ENCODE measurements at places on chromosomes 16 and 17.
A peak's percentile ranks its signal among the peaks of the same experiment; 100 is the strongest.

DNA sequence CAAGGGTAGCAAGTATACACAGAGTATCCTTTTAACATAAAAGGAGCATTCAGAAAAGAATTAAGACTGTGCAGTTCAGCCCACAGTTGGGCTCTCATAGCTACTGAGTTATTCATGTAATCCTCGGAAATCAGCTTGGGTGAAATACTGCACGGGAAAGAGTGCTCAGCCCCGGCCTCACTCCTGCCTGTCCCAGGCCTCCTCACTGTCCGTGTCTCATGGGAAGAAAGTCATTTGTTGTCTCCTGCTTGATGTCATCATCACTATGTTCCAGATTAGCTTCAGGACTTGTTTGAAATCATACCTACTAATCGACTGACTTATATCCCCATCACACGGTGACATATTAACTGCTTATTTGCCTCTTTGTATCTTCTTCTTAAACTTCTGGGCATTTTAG is 223.3 kb upstream of the CHMP6 start:
- DNase-seq, result no peak

- no peak for DNase-seq
These were observed 11.3 kb upstream of the CHST6 start for GRCh38 chr16:75506574-75506973.

DNA sequence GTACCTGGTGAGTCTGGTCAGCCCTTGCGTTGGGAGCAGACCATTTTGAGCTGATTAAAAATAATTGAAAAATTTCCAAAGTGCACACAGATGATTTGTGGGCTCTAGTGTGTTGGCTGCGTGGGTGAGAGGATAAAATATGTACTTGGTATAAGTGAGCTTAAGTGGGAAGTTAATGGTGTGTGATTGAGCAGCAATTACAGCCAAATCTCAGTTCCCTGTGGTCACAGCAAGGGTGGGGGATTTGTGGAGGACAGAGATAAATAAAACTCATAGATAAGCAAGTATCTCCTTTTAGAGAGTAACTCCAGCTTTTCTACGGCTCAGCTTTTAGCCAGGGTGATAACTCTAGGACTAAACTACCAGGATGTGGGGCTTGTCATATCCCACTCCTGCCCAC is 390.4 kb downstream of the UTP18 start:
- DNase-seq, result no peak

GRCh38 chr16:17307504-17307903 is 163.3 kb downstream of the XYLT1 start:
- no peak for DNase-seq

DNA sequence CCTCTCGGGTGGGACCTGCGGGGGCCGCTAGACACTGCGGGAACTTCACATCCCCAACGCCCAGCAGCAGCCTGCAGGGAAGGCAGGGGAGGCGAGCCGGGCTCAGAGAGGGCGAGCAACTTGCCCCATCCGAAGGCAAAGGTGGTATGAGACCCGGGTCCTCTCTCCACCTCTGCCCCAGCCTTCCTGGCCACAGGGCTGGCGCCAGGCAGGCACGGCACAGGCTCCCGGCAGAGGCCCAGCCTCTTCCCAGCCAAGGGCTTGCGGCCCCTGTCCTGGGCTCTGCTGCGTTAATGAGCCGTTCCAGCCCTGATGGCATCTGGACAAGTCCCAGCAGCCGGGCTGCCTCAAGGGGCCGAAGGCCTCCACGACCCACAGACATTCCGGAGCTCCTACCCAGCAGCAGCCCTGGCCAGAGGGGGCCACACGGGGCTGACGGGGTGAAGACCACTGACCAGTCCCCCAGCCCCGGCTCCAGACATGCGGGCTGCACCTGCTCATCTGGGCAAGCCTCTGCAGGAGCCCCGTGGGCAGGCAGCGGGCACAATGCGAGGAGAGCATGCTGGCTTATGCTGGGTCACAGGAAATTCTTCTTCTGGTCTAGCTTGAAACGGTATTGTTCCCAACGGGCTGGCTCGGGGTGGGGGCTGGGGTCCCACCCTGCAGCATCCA is 1.2 kb upstream of the HS3ST6 start:
- no peak for DNase-seq

GRCh38 chr17:76079535-76079955 is 563 bp downstream of the ZACN start:
- DNase-seq, result no peak

DNA sequence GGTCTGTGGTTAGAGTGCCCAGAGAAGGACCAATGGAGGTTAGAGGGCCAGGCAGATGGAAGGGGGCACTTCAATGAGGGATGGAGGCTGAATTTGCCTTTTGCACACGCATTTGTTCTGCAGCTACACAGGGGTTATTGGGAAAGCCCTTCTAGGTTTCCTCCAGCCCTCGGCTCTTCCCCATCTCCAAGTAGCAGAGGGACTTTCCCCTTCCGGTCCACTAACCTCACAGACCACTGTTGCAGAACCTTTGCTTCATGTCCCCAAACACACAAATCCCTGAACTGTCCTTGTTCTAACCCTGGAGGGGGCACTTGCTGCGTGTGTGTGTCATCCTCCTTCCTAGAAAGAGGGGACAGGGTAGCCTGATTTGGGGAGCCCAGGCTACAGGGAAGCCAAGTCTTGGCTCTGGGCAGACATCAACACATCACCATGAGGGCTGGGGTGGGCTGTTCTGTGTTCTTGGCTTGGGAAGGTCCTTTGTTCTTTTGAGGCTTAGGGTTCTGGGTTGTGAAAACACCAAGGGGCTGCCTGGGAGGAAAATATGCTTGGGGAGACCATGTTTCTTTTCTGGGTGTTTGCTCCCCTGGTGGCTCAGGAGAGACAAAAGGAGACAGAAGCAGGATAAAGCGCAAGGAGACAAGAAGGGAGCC is 7.3 kb upstream of the NR1D1 start:
- no peak for DNase-seq

DNA sequence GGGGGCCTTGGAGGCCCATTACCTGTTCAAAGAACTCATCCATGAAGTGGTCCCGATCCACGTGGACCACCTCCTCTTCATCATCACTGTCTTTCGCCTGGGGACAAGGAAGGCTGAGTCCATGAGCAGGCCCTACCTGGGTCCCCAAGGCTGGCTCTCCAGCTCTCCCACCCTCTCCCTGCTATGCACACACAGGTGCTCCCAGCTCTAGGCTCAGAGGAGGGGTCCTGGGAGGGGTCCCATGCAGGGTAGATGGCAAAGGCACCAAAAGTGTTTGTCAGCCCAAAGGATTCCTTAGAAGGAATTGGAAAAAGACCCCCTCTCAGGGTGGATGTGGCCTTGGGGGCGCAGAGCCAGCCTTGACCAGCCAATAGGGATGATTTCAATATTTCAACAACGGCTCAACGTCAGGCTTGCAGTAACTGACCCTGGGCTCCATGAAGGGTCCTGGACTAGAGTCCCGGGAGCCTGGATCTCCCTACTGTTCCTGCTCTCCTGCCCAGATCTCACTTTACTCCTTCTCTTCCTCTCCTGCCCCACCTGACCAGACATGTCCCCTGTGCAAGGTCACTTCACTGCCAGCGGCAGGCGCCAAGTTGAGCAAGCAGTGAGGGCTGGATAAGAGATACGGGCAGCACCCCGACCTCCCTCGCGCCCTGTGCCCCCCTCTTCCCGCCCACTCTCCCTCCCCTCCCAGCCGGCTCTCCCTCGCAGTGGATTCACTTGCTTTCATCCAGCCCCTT is 8.8 kb downstream of the STX1B start:
- DNase-seq, result no peak

- DNase-seq, result no peak
These were observed 2.9 kb upstream of the SRCIN1 start for GRCh38 chr17:38608648-38609047.

GRCh38 chr17:57366558-57367351 is 110.4 kb downstream of the MSI2 start:
- DNase-seq, result no peak

GRCh38 chr17:68801335-68802247 is 153.6 kb downstream of the ABCA8 start:
- no peak for DNase-seq

DNA sequence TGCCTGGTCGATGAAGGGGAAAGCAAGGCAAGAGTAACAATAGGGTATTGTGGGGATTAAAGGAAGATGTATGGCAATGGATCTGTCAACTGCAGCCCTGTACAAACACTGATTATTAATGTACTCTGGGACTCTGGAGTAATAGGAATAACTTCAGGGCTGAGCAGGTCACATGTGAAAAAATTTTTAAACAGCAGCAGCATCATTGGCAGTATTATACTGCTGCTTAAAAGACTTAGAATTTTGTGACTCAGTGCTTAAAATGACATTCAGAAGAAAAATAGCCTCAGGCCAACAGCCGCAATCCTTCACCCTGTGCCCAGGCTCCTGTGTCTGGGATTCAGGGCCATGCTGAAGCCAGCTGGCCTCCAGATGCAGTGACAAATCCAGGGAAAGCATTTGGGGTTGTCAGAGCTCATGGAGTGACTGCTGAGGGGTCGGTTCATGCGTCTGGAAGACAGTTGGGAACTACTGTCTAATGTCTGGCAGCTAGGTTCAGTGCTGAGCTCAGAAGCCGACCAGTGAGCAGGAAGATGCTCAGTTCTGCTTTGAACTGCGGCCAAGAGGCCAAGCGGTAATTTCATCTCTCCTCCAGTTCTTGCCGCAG is 22.2 kb downstream of the TEX2 start:
- no peak for DNase-seq

DNA sequence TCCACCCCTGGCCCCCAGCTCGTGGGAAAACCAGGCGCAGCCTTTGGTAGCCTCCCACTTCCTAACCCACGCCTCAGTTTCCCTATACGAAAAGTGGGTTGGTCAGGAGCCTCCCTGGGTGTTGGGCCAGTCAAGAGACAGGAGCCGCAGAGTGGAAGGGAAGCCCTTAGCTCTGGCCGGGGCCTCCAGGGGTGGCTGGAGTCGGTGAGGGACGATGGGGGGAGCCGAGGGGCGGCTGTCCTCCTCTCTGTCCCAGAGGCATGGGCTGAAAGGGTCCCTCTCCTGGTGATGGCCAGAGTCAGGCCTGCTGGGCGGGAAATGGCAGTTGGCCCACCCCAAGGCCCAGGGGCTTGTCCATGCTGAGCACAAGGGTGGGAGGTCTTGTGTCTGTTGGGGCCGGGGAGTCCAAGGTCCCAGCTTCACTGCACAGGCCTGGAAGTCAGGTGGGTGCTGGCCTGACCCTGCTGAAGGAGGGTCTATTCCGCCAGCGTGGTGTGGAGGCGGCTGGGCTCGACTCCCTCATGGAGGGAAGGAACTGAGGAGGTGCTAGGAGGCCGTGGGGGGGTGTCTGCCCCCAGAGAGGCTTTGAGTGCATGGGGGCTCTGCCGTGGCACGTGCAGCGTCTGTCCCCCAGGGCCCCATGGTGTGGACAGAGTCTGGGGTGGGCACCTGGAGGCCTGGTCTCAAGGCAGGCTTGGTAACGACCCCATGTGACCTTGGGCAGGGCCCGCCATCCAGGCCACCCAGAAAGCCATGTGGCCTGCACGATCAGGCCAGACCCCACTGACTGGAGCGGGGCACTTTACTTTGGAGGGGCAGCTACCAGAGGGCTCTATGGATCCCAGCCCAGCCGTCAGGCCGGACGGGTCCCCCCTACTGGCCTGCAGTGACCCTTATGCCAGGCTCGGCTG is 1.1 kb downstream of the SLC16A3 start:
- no peak for DNase-seq

- DNase-seq, result no peak
These were observed 69.1 kb downstream of the CACNG1 start for GRCh38 chr17:67113486-67113885.

GRCh38 chr17:74340470-74341023 is 14.5 kb downstream of the KIF19 start:
- no peak for DNase-seq

DNA sequence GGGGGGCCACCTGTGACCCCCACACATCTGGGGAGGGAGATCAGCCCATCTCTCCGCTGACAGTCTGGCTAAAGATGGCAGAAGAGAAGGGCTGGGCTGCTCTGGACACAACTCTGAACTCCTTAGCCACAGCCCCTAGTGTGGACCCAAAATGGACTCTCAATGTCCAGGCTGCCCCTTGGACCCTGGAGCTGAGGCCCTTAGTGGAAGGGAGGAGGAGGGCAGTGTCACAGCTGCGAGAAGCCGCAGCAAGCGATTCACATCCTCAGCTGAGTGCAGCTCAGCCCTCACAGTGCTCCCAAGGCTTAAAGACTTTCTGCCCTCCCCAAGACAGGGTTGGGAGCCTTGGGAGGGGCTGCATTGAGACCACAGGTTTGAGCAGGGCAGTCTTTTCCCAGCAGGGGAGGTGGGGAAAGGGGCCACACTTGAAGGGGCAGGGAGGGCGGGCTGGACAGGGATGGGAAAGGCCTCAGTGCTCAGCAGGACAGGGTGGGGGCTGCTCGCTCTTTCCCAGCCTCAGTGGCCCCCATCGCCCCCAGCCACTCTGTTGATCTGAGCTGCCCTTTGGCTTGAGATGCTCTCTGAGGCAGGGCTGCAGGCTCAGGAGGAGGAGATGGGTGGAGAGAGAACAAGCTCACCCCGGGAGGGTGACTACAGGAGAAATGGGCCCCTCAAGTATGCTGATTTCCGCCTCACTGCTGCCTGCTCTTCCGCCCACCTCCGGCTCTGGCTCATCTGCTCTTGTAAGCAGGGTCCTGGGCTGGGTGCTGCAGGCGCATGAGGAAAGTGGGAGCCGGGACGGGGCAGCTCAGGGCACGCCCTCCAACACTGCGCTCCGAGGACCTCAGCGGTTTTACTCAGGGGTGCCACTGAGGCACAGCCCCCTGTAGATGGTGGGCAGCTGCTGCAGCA is 50.9 kb upstream of the MTSS2 start:
- DNase-seq, result no peak

GRCh38 chr16:35637683-35638082 is 2178.3 kb downstream of the TP53TG3F start:
- DNase-seq, result no peak

DNA sequence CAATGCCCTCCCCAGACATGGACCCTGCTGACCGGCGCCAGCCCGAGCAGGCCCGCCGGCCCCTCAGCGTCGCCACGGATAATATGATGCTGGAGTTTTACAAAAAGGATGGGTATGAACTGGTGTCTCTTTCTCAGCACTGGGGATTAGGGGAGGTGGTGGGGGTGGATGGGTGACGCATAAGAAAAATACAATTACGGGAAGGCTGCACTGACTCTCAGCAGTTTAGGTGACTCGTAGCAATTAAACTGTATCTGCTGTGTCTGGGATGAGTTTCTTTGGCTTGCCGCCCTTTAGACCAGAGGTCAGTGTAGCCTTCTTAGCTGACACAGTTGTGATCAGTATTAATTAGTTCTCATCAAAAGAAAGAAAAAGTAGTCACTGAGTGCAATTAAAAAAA is 59.0 kb downstream of the ELAC2 start:
- no peak for DNase-seq

- no peak for DNase-seq
These were observed 1.4 kb downstream of the YPEL2 start for GRCh38 chr17:59332749-59333377.

DNA sequence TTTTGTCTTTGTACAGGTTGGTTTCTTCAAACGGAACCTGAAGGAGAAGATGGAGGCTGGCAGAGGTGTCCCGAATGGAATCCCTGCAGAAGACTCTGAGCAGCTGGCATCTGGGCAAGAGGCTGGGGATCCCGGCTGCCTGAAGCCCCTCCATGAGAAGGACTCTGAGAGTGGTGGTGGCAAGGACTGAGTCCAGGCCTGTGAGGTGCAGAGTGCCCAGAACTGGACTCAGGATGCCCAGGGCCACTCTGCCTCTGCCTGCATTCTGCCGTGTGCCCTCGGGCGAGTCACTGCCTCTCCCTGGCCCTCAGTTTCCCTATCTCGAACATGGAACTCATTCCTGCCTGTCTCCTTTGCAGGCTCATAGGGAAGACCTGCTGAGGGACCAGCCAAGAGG is 4.9 kb downstream of the ZNF768 start:
- no peak for DNase-seq

- DNase-seq, result peak; percentile 97
These were observed 5.8 kb upstream of the C17orf99 start for GRCh38 chr17:78140169-78141051.

GRCh38 chr17:19275457-19276127 is 38.4 kb downstream of the EPN2 start:
- DNase-seq, result no peak
